ENCODE measurements at places on chromosomes 11 and 22. TPM values are rescaled to one million over a fixed set of nuclear protein-coding genes. Genes with fewer than 3 reads are reported as not detected.

Gene C11orf86
- 61.9 TPM for total RNA-seq

Gene WBP2NL
- not detected for total RNA-seq

Gene UBQLNL
- total RNA-seq: not detected

Gene ZNF280B
- 1.9 TPM for total RNA-seq

Gene LRFN4
- 105 TPM for total RNA-seq

Gene HTR3B
- total RNA-seq: not detected

Gene TRPM5
- not detected for total RNA-seq

Gene FOSL1
- 101 TPM for total RNA-seq

Gene OR4A16
- not detected for total RNA-seq

Gene CAPRIN1
- 164 TPM for total RNA-seq

Gene TMEM132A
- total RNA-seq: 121 TPM

Gene RTN4RL2
- 80.4 TPM for total RNA-seq

Gene PLA2G3
- total RNA-seq: not detected

Gene BATF2
- 0.65 TPM for total RNA-seq

Gene TMEM45B
- total RNA-seq: 0.10 TPM

Gene TUG1
- 24.0 TPM for total RNA-seq

Gene XKR3
- not detected for total RNA-seq

Gene PARVG
- not detected for total RNA-seq

Measured in A549 treated with dexamethasone at 1 μM for 4 hours (cell line).